ENCODE measurements at places on chromosomes 3 and 15.
A peak's percentile ranks its signal among the peaks of the same experiment; 100 is the strongest.

- DNase-seq: no peak
These were observed 728.2 kb upstream of the NECTIN3 start for GRCh38 chr3:110343376-110343775.

- DNase-seq: no peak
These were observed 65.1 kb upstream of the GUCA1C start for GRCh38 chr3:109018828-109019227.

GRCh38 chr3:5047764-5048419 lies 68.7 kb downstream of the BHLHE40 start:
- no peak for DNase-seq

- DNase-seq: no peak
These were observed 9.3 kb upstream of the SSUH2 start for GRCh38 chr3:8653800-8654408.

- DNase-seq: no peak
These were observed 71.0 kb upstream of the GALNT15 start for GRCh38 chr3:16103472-16103871.

GRCh38 chr3:23650371-23651140 lies 155.2 kb upstream of the UBE2E1 start:
- DNase-seq: no peak

GRCh38 chr3:69209413-69209812 lies 87.0 kb upstream of the LMOD3 start:
- no peak for DNase-seq

- no peak for DNase-seq
These were observed 212.6 kb downstream of the ZNF621 start for GRCh38 chr3:40737343-40737742.

DNA sequence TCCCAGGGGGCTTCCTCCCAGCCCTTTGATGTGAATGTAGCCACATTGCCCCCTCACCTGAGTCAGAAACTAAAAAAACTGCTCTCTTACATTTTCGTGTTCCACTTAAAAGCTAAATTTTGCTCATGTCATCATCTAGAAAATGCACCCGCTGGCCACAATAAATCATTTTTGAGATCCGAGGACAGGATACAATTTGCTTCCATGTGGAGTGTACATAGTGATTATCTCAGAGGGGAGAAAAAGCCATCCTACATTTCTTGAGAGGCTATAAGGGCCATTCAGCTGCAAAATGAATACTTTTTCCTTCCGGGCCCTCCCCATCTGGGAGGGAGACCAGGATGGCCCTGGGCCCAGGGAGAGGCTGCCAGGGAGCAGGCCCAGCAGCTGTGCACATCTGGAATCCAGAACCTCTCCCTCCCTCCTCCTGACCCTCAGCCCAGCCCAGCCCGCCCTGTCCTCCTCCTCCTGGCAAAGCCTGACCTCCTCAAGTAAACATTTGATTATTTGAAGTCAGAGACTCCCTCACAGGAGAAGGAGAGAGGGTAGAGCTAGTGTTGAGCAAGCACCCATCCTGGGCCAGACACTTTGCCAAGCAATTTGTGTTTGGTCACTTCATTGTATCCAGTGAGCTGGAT lies 59.1 kb downstream of the CORO2B start:
- DNase-seq: no peak

DNA sequence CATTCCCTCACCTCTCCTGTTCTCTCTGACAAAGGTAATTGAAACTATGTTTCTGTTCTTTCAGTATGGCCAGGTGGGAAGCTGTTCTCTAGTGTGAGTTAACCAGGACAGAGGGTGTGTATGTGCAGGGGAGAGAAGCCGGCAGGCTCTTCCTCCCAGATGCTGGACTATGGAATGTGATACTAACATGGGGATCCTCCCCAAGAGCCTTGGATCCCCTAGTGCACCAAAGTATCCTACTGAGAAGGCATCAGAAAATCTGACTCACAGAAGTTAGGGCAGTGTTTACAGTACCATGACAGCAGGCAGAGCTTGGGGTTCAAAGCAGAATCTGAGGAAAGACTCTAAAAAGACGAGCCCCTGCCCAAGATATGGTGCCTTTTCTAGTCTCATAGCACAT lies 123.1 kb downstream of the APBA2 start:
- DNase-seq: no peak

- DNase-seq: no peak
These were observed 88.6 kb downstream of the GTPBP8 start for GRCh38 chr3:113079218-113079961.

- DNase-seq: no peak
These were observed 117.2 kb downstream of the TLE3 start for GRCh38 chr15:69980341-69981059.

DNA sequence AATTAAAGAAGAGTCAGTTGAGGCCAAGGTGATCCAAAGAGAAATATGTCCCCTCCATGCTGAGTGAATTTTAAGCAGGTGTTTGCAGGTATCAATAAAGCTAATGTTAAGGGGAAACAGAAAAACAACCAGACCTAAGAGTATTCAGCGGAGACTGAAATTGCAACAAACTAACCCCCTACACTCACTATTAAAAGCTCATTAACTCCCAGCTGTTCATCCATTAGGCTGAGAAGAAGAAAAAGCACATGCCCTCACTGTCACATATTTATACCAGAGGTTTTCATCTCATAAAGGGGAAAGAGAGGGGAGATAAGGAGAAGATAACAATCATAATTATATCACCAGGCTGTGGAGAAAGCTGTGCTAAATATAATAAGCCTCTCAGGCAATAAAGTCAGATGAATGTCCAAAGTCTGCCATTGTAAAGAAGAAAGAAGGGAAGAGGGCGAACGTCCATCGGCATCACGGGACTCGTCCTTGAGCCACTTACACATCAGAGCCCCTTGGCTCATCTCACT lies 145.2 kb downstream of the TAFA4 start:
- DNase-seq: no peak

- no peak for DNase-seq
These were observed 459.1 kb upstream of the MDFIC2 start for GRCh38 chr3:70771426-70772147.

- no peak for DNase-seq
These were observed 1.1 kb downstream of the NEO1 start for GRCh38 chr15:73053398-73053723.

- DNase-seq: no peak
These were observed 63.8 kb downstream of the SLC9A9 start for GRCh38 chr3:143784446-143784845.

DNA sequence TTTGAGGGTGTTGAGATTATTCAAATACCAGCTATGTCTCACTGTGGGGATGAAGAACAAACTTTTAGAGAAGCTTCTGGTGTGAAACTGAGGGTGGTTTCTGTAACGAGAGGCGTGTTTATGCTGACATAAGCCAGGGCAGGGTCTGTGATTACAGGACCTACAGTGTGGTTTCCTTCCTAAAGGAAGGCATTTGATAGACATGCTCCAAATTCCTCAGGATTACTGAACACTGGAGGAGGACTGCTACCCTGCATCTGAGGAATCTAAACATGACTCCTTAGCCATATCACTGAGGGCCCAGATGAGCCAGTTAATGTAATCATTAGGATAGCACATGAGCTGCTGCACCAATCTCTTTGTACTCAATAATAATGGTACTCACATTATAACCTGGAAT lies 328.4 kb upstream of the UMPS start:
- no peak for DNase-seq

DNA sequence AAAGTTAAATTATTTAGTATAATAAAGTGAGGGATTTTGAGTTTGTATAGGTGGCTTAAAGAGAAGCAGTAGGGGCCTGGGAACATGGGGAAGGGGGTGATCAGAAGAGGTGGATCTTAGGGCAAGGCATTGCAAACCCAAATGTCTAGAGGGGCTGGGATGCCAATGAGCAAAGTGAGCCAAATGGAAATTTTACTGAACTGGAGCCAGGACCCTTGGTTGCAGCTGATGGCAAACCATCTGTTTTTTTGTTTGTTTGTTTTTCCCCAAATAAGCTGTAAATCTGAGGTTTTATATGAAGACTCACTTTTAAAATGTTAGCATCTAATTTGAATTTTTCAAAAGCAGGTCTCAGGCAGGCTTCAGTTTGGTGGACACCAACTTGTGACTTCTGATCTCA lies 14.8 kb upstream of the PARP14 start:
- no peak for DNase-seq

- DNase-seq: no peak
These were observed 4.2 kb downstream of the MFGE8 start for GRCh38 chr15:88908697-88909621.

DNA sequence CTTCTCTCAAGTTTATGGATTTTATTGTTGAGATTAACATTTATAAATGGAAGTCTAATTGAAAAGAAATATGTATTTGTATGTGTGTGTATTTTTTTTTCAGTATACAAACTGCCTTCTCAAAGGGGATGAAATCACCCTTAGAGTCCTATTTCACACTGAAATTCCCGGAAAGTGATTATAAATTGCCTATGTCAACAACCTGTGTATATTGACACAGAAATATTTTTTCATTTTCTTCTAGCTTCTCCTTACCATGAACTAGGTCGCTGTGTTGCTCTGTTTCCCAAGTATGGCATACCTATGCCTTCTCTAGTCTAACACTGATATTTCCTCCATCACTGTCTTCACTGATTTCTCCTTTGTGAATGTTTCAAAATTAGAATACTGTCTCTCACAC lies 444.0 kb upstream of the AZI2 start:
- DNase-seq: no peak

DNA sequence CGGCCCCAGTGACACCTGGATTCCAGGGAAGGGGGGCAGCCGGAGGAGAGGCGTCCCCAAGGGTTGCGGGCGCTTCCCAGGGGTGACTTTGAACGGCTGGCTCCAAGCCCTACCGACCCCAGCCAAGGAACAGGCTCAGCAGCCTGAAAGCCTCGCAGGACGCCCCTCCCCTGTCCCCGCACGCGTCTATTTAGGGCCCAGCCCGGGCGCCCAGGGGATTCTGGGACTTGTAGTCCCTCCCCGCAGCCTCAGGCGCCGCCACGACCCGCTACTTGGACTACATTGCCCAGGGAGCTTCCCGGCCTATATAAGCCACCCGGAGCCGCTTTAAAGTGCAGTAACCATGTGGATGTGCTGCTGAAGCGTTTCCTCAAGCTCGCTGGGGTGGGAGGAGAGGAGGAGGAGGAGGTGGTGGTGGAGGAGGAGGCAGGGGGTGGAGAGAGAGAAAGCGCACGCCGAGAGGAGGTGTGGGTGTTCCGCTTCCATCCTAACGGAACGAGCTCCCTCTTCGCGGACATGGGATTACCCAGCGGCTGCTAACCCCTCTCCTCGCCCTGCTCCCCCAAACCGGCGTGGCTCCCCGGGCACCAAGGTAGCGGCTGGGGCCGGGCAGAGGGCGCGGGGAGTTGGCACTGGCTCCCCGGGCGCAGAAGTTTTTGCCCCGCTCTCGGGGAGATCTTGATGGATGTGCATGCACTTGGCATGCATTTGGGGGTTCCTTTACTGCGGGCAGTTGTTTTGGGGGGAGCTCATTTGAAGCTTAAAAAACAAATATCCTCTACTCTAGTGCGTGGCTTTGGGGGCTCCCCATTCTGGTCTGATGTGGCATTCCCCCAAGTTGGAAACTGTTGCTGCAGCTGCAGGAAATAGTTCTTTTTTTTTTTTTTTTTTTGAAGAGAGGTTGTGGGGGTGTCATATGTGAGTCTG lies at the start of gene ITPR1:
Gene ITPR1 (plus strand): TSS at position 335 of the 927 bp plus-strand sequence. CDS start 23,144 bp downstream, outside the sequence.
- peak; percentile 96 for DNase-seq

GRCh38 chr3:125146626-125147490 lies 65.7 kb downstream of the SLC12A8 start:
- DNase-seq: no peak

- DNase-seq: no peak
These were observed 1.8 kb upstream of the ZNF385D start for GRCh38 chr3:21752749-21753347.

- DNase-seq: no peak
These were observed 70.1 kb downstream of the TRAK1 start for GRCh38 chr3:42161050-42161935.

- no peak for DNase-seq
These were observed 254.6 kb downstream of the UACA start for GRCh38 chr15:70508561-70509281.

- DNase-seq: no peak
These were observed 220.3 kb upstream of the STT3B start for GRCh38 chr3:31312400-31312799.

- no peak for DNase-seq
These were observed 47.2 kb downstream of the CD86 start for GRCh38 chr3:122102191-122102935.

DNA sequence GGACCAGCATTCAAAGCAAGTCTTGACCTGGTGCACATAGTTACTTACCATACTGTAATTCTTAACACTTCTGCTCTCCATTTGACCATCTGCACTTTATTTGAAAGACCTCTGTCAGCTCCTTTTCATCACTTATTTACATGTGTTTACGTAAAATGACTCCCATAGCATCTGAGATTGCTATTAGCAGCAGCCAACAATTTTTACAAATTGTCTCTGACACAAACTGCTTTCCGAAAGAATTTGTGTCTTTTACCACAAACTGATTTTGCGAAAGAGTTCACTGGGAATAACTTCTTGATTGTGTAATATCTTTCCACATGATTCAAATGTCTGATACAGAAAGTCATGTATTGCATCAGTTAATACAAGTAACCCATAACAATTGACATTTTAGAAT lies 144.1 kb upstream of the PEX5L start:
- DNase-seq: no peak

DNA sequence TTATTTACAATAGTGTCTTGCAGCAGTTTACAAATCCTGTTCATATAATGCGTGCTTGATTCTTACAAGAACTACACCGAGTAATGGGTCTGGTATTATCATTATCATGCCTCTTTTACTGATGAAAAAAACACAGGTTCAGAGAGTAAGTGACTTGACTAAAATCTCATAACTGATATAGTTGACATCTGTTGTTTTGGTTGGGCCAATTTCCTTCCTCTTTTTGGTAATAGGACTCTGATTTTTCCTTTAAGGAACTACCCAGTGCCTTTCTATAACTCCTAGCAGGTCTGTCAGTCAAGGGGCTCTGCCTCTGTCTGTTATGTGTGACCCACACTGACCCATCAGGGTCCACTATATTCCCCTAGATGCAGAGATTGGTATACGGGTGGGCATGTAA lies 14.6 kb upstream of the BLOC1S6 start:
- no peak for DNase-seq

DNA sequence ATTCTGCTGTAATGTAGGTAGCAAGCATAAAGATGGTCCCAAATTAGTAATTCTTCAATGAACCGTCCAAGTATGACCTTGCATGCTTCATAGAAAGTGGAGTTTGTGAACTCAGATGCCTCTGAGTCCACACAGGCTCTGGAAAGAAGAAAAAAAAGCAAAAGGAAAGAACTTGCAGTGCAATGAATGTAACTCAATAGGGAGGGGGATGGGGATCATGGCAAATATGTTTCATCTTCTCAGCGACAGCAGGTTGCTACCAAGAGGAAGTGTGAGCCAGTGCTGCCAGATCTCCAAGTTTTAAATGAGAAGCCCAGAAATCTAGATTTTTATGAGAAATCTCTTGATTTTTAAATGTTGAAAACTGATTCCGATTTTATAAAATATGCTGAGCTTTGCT lies 50.3 kb downstream of the IL20RB start:
- DNase-seq: no peak

- no peak for DNase-seq
These were observed 44.8 kb upstream of the UMPS start for GRCh38 chr3:124685481-124685880.

All from activated naive CD4-positive, alpha-beta T cell (primary cell).